ENCODE measurements at places on chromosomes 1 and 21. TPM values are rescaled to one million over a fixed set of nuclear protein-coding genes. Genes with fewer than 3 reads are reported as not detected.

The PTGS2 gene
- 21.8 TPM for total RNA-seq

The CD84 gene
- total RNA-seq, result 27.1 TPM

The RGS13 gene
- total RNA-seq, result not detected

The TMEM269 gene
- 0.42 TPM for total RNA-seq

All from naive thymus-derived CD4-positive, alpha-beta T cell (primary cell).